ENCODE measurements at places on chromosomes 6 and 20.

DNA sequence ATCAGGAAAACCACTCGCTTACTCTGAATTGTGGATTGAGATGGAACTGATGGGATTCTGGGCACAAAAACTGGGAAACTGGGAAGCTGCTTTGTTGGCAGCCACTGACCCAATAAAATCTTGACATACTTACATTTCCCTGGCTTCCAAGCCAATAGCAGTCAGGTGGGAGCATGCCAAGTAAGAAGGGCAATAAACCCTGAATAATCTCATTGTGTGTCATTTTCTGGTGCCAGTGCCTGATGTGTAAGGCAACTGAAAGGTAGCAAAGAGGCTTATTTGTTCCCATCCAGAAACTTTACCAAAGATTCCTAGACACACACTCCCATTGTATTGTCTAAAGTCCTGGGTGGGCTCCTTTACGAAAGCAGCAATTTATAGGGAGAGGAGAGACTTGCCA lies 93.2 kb downstream of the TBX18 start:
- no peak for DNase-seq

GRCh38 chr20:8542110-8542486 lies 410.0 kb downstream of the PLCB1 start:
- DNase-seq = no peak

- DNase-seq = no peak
These were observed 714.6 kb downstream of the CD109 start for GRCh38 chr6:74410630-74411029.

DNA sequence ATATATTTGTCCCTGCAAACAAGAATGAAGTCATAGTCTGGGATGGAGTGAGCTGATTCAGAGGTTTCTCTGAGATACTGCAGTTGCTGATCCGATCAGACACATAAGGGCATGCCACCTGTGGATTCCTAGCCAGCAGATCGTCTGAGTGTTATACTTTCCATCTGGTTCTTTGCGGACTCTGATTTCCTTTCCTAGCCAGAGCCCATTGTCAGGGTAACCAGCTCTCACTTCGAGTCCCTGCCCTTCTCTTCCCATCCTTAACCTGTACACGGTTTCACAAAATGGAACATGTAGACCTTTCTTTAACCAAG lies 100.9 kb downstream of the TMEM200A start:
- DNase-seq = no peak

- DNase-seq = no peak
These were observed 116.2 kb upstream of the SYNDIG1 start for GRCh38 chr20:24353135-24353690.

DNA sequence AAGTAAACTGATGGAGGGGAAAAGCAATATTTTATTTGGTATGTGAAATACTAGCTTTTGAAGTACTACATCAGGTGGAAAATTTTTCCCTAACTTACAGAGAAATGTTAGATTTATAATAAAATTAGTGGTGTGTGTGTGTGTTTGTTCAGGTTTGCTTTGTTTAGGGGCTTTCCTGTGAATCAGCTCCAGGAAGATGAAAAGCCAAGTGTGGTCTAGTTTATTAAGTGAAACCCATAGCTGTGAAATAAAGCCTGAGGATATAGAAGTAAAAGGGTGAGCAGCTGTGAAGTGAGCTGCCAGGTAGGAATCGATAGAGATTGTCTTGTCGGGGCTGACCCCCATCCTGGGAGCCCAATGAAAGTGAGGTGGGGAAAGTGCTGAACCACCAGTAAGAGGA lies 347.6 kb upstream of the IMPG1 start:
- no peak for DNase-seq

DNA sequence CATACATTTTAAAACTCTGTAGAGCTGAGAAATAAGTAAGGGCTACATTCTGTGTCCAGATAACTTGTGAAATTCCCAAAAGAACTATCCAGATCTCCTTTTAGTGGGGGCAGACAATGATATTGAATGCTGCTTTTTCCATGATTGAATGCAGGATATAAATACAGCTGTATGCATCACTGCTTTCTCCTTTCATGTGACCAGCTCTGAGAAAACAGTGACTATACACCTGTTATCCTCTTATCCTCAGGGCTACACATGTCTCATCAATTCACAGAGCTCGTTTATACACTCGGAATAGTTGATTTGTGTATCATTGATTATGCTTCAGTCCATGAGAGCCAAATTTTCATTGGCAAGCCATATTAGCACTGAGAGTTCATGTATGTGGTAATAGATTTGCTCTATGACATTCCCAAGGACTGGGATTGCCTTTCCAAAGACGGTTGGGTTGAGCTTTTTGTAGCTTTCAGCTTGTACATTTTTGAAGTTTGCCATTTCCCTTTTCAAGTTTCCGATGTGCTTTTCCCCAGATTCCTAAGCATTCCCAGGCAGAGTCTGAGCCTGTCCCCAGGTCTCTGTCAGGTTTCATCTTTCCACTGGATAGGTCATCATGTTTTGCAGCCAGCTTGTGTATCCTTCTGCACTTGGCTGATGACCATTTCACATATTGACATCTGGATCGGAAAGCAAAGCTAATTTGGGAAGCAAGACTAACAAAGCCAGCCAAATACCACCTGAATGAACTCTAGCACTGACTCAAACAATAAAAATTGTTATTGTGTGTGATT lies 97.7 kb downstream of the RFX6 start:
- no peak for DNase-seq

DNA sequence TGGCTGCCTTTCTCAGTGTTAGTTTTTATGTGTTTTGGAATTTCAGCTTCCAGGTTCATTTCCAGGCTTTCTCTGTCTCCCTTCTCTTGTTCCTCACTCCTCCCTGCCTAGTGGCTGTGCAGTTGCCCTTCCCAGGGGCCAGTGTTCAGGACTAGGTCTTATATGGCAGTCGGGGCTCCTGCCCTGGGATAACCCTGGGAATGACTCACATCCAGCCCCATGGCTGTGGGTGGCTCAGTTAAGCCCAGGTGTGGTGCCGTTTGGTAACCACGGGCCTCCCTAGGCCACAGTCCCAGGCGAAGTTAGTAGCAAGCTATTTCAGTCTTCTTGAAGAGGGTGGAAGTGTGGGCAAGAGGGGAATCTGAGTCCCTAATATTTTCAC lies 57.4 kb upstream of the DDR1 start:
- no peak for DNase-seq

DNA sequence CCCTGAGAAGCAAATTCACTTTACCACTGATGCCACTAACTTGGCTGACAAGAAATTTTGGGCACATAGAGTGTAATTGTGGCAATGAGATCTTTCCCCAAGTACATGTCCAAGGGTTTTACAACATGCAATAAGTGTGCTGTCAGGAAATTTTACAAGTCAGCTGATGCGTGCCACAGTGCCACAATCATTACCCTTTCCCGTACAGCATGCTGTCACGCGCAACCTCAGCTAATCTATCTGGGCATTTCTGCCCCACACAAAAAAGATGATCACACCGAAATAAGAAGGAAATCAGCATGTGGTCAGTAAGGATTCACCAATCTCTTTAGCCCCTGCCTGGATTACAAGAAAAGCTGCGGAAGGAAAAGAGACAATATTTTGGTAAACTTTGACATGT lies 163.6 kb upstream of the PREP start:
- no peak for DNase-seq

DNA sequence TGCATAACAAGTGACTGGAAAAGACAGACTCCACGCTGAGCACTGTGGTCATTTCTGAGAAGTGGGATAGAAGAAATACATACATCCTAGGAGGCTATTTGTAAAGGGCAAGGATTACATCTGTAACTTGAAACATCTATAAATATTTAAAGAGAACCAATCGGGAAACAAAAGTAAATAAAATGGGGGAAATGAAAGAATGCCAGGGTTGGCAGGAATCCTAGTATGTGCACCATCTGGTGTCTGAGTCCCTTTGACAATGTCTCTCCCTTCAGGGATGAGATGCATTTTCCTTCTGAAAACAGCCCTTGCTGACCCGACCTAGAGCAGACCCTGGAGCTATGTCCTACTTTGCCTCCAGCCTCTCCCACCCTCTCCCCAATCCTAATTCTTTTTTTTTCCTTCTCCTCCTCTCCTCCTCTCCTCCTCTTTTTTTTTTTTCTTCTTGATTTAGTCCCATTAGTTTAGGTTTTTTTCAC lies 53.2 kb downstream of the VSTM2L start:
- DNase-seq = no peak

DNA sequence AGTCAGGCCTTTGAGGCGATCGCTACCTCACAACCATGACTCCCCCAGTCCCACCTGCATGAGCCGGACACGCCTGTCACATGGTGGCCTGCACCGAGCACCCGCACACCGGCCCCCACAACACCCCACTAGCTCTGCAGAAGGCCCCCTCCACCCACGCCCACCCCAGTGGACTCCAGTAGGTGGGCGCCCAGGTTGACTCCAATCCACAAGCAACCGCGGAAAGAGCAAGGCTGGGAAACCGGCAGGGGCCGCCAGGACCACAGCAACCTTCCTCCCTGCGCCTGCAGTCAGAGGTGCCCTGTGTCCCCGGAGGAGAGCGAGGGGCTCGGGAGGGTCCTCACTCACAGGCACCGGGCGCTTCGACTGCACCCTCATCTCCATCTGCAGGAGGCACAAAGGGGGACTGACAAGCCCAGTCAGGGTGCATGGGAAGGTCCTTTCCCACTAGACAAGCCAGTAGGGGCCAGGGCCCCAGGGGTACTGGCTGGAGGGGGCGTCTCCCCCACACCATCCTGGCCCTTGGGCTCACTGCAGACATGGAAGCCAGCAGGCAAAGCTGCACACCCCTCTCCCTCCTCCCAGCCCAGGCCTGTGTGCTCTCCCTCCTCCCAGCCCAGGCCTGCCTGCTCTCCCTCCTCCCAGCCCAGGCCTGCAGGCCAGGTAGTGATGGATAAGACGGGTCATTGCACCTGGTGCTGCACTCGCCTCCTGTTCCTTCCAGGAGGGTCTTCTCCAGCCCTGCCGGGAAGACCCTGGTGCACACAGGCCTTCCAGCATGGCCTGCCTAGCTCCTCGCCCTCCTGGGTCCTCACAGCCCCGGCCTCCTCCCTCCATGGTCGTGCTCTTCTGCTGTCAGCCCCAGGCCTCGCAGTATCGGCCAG lies 137.2 kb downstream of the DLL1 start:
- DNase-seq = no peak

DNA sequence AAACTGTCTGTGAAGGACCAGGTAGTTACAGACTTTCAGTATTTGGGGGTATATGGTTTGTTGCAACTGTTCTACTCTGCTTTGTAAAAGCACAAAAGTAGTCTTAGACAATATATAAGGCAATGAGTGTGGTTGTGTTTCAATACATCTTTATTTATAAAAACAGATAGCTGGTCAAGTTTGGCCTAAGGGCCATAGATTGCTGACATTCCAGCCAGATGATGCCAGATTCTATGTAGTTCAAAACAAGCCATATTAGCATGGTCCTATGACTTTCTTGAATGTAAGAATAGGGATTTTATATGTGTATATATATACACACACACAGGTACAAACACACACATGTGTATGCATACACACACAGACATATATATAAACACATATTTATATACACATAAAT lies 201.8 kb downstream of the GRIK2 start:
- no peak for DNase-seq

DNA sequence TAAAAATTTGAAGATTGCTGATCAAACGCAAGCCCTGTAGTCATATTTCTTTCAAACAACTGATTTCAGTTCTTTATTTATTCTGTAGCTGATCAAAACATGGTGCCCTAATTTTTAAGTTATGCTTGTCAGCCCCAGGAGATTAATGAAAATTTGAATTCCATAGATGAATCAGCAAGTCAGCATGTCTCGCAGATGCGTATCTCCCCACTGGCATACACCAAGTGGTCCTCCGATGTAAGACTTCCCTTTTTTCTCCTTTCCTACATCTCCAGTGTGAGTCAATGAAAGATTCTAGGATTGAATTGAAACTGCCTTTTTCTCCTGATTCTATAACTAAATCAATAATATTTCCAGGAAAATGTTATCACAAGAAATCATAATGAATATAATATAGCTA lies 539.6 kb upstream of the NOX3 start:
- no peak for DNase-seq

GRCh38 chr6:94902974-94903628 lies 674.2 kb upstream of the MANEA start:
- DNase-seq = no peak

- DNase-seq = no peak
These were observed 174.6 kb downstream of the LMBRD1 start for GRCh38 chr6:69622230-69622629.

GRCh38 chr20:44342248-44342647 lies 5.4 kb downstream of the R3HDML start:
- no peak for DNase-seq

DNA sequence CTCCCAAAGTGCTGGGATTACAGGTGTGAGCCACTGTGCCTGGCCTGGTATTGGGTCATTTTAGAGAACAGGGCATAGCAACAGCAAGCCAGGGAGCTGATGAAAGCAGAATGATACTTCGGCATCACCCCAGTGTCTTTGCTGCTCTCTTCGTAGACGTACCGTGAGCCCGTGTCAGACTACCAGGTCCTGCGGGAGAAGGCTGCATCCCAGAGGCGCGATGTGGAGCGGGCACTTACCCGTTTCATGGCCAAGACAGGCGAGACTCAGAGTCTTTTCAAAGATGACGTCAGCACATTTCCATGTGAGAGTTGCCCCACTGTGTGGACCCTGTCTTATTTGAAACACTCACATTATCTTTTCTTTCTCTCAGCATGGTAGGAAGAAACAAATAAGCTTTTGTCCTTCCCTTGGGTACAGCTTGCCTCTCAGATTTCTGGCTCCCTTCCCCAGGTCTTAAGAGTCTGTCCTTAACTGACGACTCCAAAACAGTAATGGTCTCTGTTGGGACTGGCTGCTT lies 15.9 kb downstream of the TAF8 start:
- DNase-seq = no peak

GRCh38 chr6:1611322-1611571 lies 1.5 kb downstream of the FOXC1 start:
- no peak for DNase-seq

DNA sequence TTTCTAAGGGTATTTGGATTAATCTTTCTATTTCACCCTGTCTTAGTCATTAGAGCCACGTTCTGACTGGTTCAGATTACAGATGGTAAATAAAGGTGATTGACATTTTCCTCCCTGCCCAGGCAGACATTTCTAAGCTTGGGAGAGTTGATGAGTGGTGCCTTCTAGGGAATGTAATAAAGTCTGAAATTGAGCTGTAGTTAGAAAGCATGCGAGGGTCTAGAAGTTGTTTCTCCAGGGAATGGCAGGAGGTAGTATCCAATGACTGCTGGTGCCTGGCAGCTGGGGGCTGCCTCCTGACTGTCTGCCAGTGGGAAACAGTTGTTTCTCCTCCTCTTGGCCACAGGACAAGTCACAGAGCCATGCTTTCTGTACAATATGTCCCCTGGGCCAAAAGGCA lies 14.6 kb downstream of the EDN3 start:
- DNase-seq = no peak

- no peak for DNase-seq
These were observed 15.5 kb upstream of the SMAP1 start for GRCh38 chr6:70652216-70652615.

GRCh38 chr20:10247440-10247839 lies 28.8 kb downstream of the SNAP25 start:
- DNase-seq = no peak

GRCh38 chr6:20893412-20893811 lies 359.2 kb downstream of the CDKAL1 start:
- no peak for DNase-seq
